ENCODE measurements at places on chromosomes 16 and 17.
A peak's percentile ranks its signal among the peaks of the same experiment; 100 is the strongest.

DNA sequence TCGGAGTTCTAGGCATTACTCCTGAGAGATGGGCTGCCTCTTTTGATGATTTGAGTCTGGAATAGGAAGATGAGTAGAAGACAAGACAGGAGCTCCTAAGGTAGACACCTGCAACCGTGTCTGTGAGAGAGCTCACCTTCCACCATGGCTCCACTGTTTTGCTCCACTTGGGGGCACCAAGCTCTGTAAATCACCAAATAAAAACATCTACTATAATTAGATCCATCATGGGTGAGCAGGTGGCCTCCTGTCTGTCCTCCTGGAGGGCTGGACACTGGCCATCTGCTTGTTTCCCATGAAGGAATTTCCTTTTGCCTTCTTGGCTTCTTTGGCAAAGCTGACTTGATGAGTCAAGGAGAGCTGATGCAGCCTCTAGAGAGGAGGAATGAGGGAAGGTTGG is 179.0 kb downstream of the HAPSTR1 start:
- DNase-seq, result no peak

- peak; percentile 63 for DNase-seq
Measured at GRCh38 chr17:49996495-49997300, 1.7 kb upstream of the DLX3 start.

DNA sequence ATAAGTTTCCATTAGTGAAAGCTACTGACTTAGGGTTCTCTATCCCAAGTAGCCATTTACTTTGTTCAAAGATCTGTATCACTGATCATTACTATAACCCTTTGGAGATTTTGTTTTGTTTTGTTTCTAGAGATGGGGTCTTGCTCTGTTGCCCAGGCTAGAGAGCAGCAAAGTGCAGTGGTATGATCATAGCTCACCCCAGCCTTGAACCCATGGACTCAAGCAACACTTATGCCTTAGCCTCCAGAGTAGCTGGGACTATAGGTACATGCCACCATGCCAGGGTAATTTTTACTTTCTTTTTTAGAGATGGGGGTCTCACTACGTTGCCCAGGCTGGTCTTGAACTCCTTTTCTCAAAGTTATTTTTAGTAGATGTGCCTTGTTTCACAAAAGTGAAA is 154.7 kb downstream of the KCNJ2 start:
- DNase-seq, result no peak

GRCh38 chr16:17331071-17331607 is 139.6 kb downstream of the XYLT1 start:
- DNase-seq, result no peak

DNA sequence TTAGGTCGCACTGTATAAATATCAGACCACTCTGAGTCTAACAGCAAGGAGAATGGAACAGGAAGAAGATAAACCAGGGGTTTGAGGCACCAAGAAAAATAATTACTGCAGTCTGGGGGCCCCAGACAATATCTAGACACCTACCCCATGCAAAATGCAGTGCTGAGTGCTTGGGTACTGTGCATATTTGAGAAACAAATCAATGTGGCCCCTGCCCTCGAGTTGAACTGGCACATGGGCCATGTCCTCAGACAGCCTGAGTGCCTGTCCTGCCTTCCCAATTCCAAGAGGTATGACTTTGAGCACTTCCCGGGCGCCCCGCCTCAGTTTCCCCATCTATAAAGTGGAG is 6.2 kb upstream of the CIITA start:
- no peak for DNase-seq

GRCh38 chr16:55563797-55564196 is 2.7 kb upstream of the CAPNS2 start:
- no peak for DNase-seq

- DNase-seq, result no peak
Measured at GRCh38 chr16:73846356-73846755, 450.3 kb upstream of the PSMD7 start.

- DNase-seq, result no peak
Measured at GRCh38 chr17:50423553-50424159, 2.4 kb upstream of the ACSF2 start.

Measured in activated CD8-positive, alpha-beta memory T cell treated with anti-CD3 and anti-CD28 coated beads for 1 hour (primary cell).